H9 (cell line): ENCODE measurements at places on chromosomes 16 and 17. TPM values are rescaled to one million over a fixed set of nuclear protein-coding genes. Genes with fewer than 3 reads are reported as not detected.

GRCh38 chr17:40130352-40131042 is 8.7 kb downstream of the MSL1 start:
- DNase-seq = no peak
- H3K27ac ChIP-seq = no peak overlapping the region
- H3K4me1 ChIP-seq = no peaks in the 10 kb centered on the region
- peaks cover 96% of the 10 kb centered on the region for H3K36me3 ChIP-seq

DNA sequence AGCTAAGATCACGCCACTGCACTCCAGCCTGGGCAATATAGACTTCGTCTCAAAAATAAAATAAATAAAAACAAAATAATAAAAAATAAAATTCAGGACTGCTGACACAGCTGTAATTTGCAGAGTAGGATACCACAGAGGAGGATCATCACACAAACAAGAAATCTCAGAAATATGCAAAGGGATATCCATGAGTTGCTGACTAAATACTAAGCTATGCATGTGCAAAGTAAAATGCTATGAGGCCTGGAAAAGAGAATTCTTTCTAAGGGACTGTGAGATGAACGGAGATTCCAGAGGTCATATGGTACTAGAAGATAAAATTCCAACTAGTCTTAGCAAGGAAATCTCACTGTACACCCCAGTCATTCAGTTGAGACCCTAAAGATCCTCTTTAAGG is 74.8 kb downstream of the SLC39A11 start:
- no peaks in the 10 kb centered on the region for H3K4me1 ChIP-seq
- no peaks in the 10 kb centered on the region for H3K27me3 ChIP-seq
- DNase-seq = no peak
- no peak overlapping the region for H3K27ac ChIP-seq
- H3K36me3 ChIP-seq = no peaks in the 10 kb centered on the region
- H3K4me3 ChIP-seq = no peak overlapping the region

- H3K4me1 ChIP-seq = peaks cover 10% of the 10 kb centered on the region; the same call in 1 of the 2 replicates
- H3K27ac ChIP-seq = no peak overlapping the region
These were observed 1.3 kb downstream of the FOXC2 start for GRCh38 chr16:86567701-86568581.

GRCh38 chr16:86292942-86293341 is 217.4 kb upstream of the FOXF1 start:
- no peak overlapping the region for H3K27ac ChIP-seq
- H3K36me3 ChIP-seq = no peaks in the 10 kb centered on the region
- H3K4me3 ChIP-seq = no peak overlapping the region
- peaks cover 28% of the 10 kb centered on the region for H3K27me3 ChIP-seq

GRCh38 chr16:85270374-85270773 is 158.1 kb upstream of the CIBAR2 start:
- H3K27me3 ChIP-seq = no peaks in the 10 kb centered on the region
- no peak overlapping the region for H3K4me3 ChIP-seq
- DNase-seq = no peak
- H3K36me3 ChIP-seq = peaks cover 4% of the 10 kb centered on the region; the same call in 1 of the 2 replicates

DNA sequence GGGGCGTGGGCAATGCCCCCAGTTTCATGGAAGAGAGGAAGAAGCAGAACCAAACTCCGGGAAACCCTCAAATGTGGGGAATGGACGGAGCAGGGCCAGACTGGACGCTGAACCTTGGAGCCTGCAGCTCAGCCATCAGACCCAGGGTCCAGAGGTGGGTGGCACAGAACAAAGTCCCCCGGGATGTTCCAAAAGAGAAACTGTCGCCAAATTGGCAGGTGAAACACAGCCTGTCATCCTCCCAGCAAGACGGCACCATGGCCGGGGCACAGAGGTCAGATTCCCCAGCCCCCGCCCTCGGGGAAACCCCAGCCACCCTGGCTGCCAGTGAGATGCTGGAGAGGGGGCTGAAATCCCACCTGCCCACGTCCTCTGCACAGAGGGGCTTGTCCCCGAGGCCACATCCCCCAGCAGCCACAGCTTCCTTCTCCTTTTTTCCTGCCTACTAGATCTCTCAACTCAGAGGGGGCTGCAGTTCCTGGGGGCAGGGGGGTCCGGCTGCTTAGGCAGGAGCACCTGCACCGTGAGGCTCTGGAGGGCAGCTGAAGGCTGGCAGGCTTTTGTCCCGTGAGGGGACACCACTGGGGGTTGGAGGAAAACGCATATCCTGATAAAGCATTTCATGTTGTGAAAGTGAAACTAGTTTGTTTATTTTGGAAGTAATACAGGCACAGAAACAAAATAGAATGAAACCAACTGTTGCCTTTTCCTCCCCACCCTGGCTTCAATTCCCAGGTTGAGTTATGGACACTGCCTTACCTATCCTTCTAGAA is 1.2 kb upstream of the SECTM1 start:
- no peaks in the 10 kb centered on the region for H3K4me1 ChIP-seq
- H3K27ac ChIP-seq = no peak overlapping the region
- H3K4me3 ChIP-seq = peak overlapping the region; percentile 62; the same call in 2 of the 3 replicates

Gene NPB
- 2.1 and 2.4 TPM in 2 replicates for total RNA-seq
